ENCODE measurements at places on chromosomes 7 and 10.

DNA sequence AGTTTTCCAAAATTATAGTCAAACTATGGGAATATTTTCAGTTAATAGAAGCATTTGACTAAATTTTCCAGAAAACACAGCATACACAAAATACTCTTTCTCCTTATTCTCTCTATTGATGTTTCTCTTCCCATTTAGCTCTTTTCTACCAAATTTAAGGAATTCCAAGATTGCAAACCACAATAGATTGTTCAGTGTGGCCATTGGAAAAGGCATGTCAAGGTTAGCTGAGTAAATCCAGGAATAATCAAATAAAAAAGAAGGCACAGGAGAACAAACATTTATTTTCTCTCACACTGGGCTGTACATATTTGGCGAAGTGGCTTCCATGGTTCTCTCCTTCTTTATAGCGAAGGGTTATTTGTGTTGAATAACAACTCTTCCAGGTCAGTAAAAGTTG, 117.3 kb downstream of the THSD7A start:
- no peak for DNase-seq

GRCh38 chr10:77415313-77415960, 222.2 kb downstream of the KCNMA1 start:
- no peak for DNase-seq

GRCh38 chr7:29457141-29457561, 106.5 kb upstream of the PRR15 start:
- no peak for DNase-seq

DNA sequence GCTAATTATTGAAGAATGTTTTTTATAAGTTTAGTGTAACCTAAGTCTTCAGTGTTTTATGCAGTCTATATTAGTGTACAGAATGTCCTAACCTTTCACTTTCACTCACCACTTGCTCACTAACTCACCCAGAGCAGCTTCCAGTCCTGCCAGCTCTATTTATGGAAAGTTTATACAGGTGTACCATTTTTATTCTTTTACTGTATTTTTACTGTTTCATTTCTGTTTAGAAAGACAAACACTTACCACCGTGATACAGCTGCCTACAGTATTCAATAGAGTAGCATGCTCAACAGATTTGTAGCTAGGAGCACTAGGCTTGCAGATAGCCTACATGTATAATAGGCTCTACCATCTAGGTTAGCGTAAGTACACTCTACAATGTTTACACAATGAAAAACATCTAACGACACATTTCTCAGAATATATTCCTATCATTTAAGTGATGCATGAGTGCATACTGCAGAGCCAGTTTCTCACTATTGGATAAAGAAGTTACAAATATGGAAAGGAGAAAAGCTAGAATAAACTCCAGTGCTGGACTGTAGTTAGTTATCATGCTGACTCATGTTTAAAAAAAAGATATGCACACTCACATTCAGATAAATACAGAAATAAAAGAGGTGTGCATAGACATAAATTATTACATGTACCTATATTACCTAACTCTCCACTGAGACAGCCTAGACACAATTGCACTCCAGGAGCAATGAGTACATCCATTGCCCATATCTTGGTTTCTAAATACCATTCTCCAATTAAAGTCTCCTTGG, 30.4 kb downstream of the STEAP1B start:
- no peak for DNase-seq

- DNase-seq = no peak
Measured at GRCh38 chr10:120282846-120283492, 174.1 kb upstream of the PLPP4 start.

GRCh38 chr10:56057860-56058259, 303.2 kb downstream of the ZWINT start:
- no peak for DNase-seq

DNA sequence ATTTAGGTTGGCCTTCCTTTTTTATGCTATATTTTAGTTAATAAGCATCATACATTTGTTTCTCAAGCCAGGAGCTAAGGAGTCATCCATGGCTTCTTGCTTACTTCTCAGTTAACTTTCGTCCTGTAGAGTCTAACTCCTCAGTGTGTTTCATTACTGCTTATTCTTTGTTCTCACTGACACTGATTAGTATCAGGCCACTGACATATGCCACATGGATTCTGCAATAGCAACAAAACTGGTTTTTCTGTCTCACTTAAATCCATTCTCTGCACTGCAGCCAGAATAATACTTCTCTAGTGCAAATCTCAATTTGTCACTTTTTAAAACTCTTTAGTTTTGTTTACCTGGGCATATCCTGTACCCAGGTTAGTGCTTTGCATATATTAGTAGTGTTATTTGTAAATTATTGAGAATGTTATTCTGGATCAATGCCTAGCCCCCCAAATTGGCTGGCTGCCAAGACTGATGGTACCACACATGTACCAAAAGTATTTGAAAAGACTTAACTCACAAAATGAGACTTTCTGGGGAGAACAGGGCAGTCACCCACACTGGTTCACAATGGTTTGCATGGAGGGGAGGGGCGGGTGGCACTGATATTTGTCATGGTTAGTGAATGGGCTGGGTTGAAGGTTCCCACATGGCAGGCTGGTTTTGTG, 79.1 kb downstream of the CCSER2 start:
- no peak for DNase-seq

DNA sequence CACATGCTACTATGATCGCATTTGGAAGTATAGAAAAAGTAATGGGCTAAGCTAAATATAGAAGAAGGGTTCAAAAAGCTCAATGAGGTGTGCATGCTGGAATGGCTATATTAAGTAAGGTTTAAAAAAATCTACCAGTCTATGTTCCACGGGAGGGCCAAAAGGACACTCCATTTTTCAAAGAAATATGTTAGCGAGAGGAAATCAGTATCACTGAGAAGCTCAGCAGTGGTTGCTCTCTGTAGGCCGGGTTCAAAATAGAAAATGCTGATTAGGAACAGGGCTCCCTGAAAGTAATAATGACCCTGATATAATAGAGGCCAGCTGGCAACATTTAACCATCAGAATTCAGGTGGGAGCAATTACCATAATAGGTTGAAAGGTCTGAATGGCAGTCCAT, 224.5 kb upstream of the SEMA3E start:
- no peak for DNase-seq

DNA sequence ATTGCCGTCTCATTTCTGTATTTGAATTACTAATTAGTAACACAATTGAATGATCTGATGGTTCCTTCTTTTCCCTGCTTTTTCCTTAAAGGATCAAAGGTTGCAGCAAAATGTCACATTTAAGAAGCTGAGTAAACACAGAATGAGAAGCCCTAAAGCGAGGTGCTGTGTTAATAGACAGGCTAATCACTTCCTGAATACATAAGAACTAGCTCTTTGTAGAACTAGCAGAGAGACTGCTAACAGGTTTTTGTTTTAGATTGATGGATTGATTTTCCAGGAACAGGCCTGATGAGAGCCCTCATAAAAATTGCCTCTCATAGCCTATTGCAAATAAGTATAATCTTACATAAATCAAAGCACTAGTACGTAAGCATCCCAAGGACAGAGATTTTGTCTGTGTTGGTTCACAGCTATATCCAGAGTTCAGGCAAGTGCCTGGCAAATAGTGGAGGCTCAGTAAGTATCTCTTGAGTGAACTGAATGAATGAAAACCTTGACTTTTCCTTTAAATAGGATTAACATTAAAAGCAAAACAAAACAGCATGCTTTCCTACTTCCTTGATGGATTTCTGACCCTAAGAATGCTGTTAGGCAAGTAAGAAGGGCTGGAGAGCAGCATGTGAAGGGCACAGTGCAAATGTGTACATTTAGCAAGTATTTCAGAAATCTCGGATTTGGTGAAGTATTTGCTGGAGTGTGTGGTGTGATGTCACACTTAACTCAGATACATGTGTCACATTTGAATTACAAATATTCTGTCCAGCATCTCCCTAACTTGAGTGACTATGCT, 3.3 kb downstream of the TMEM229A start:
- DNase-seq = no peak

GRCh38 chr10:109992485-109992884, 15.3 kb upstream of the ADD3 start:
- no peak for DNase-seq

- DNase-seq = no peak
Measured at GRCh38 chr7:142332421-142332820, 74.6 kb upstream of the PRSS58 start.

GRCh38 chr7:43217055-43217454, 104.6 kb downstream of the HECW1 start:
- DNase-seq = no peak

- no peak for DNase-seq
Measured at GRCh38 chr10:102425444-102425843, 4.8 kb downstream of the FBXL15 start.

GRCh38 chr10:19656420-19657042, 159.7 kb upstream of the PLXDC2 start:
- DNase-seq = no peak

DNA sequence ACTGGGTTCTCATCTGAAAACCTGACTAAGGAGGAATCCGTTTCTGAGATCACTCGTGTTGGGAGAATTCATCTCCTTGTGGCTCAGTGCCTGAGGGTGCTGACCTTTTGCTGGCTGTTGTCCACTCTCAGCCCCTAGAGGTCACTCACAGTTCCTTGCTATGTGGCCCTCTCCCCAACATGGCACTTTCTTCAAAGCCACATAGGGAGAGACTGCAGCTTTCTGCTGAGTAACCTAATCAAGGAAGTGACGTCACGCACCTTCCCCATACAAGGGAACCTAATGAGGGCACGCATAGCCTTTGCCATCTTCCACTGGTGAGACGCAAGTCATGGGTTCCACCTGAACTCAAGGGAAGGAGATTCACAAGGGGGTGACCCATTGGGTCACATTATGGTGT, 23.2 kb downstream of the STEAP1B start:
- no peak for DNase-seq

GRCh38 chr7:116400522-116400921, 99.0 kb upstream of the CAV2 start:
- no peak for DNase-seq

GRCh38 chr10:107978455-107978854, 813.9 kb upstream of the SORCS1 start:
- DNase-seq = no peak

GRCh38 chr10:118956802-118957442, 72.6 kb upstream of the NANOS1 start:
- DNase-seq = no peak

DNA sequence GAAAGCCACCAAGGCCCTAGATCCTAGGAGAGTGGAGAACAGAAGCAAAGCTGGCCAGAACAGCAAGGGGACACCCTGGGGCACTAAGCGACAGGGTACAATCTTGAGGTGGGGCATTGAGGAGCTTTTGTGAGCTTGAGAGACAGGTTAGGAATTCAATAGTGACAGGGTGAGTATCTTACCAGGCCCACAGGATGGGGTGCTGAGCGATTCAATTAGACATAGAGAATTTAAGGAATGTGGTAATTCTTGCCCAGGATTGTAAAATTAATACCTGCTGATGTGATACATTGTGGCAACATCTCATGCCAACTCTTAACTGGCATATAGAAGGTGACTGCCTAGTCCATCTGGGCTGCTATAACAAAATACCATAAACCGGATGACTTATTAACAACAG, 14.0 kb downstream of the RBP3 start:
- DNase-seq = no peak

DNA sequence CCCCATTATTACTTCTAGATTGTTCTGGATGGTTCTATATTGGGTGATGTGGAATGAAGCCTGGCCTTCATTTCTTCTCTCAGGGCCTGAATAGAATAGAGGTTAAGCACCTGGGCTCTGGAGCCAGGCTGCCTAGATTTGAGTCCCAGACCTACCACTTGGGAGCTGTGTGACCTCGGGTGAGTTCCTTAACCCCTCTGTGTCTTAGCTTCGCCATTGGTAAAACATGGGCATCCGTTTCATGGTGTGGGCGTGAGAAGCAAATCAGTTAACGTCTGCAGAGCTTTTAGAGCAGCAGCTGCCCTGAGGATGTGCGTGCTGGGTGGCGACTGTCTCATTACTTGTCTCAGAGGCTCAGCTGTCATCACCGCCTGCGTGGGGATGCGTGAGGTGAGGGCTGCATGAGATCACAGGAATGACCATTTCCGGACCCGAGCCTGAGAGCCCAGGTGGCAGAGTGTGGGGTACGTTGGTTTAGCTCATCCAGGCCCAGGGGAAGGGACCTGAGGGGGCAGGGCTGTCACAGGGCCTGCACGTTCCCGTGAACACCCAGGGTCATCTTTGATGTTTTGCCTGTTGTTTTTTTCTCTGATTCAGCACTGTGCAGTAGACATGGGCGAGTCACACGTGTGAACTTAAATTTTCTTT, 9.7 kb downstream of the AGAP3 start:
- DNase-seq = no peak

- no peak for DNase-seq
Measured at GRCh38 chr7:107959527-107959898, 43.4 kb downstream of the LAMB1 start.

DNA sequence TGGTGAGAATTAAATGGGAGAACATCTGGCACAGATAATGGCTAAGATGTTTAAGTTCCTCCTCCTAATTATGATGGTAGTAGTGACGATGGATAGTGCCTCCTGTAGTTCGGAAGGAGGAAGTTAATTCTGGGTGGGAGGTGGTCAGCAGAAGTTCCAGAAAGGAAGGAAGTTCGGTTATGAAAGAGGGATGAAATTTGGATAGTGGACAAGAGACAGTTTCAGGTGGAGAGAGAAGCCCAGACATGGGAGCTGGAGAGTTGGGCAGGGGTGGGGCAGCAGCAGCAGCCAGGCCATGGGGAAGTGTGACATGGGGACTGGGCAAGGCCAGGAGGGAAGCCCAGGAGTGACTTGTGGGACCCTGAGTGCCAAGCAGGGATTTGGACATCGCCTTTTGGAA, 99.5 kb downstream of the CCNY start:
- no peak for DNase-seq

DNA sequence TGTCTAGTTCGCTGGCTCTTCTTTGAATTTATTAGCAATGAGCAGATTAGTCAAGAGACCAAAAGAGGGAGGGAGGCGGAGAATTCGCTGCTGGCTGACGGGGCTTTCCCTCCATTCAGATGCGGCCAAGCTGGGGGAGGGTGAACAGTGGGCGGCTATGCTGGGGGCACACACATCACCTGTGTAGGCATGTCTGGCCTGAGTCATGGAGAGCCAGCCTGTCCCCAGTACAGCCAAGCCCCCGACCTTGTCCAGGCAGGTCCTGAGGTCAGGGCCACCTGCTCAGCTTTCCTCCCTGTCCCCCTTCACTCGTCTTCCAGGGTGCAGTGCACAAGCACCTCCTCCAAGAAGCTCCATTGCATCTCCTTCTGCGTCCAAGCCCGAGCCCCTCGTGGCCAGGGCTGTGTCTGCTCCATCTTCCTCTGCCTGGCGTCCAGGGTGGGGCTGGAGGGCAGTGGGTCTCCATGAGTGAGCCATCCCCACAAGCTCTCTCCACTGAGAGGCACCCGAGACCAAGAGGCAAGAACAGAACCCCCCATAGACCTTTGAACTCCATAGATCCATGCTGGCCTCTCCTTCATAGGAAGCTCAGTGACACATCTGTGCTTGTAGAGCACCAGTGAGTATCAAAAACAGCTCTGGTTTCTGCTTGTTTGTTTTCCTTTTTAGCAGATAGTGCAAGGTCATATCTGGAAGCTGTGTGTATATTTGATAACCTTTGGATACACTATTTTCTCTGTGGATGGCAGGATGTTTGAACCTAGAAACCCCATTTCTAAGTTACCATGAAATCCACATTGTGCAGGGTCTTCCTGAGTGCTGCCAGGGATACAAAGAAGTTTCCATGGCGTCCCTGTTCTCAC, 1.9 kb upstream of the DEPP1 start:
- no peak for DNase-seq
